A172 (cell line): ENCODE measurements at places on chromosomes 3 and 15. TPM values are rescaled to one million over a fixed set of nuclear protein-coding genes. Genes with fewer than 3 reads are reported as not detected.

SPTBN5 gene
- total RNA-seq: 0.16 and 0.22 TPM in 2 replicates

IGSF10 gene
- 0.31 and 1.3 TPM in 2 replicates for total RNA-seq

RLBP1 gene
- total RNA-seq: not detected in 2 replicates

DNA sequence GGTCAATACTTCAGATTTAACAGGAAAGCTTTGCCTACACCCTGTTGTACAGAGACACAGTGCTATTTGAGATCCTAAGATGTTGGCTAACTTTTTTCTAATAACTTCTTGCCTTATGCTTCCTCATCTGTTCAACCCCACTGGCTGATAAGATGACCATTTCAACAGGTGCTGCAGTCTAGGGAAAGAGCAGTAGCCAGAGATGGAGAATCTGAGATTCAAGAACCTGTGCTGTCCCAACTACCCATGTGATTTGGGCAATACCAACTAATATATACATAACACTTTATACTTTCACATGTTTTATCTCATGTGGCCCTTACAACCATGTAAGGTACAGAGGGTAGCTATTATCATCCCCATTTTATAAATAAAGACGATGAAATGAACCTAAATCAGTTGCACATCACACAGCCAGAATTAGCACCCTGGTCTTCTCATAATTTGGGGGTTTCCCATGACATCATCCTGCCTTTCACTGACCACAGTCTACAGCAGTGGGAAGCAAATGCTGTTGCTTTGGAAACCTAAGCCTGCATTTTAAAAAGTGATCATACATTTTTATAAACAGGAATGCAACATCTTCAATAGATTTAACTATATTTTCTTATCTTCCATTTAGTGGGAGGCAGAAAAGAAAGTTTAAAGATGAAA, 9.7 kb downstream of the TTC23 start:
- no peak for DNase-seq

GRCh38 chr3:122496508-122496907, 18.2 kb downstream of the KPNA1 start:
- DNase-seq: no peak

- DNase-seq: no peak
These were observed 31.7 kb upstream of the IP6K2 start for GRCh38 chr3:48748754-48749153.

GRCh38 chr3:24566927-24567326, 72.3 kb upstream of the THRB start:
- DNase-seq: no peak

GRCh38 chr3:17742102-17742879, at the start of gene TBC1D5:
TBC1D5 (minus strand) TSS chr3:17742631; CDS start chr3:17508570, 234,061 bp downstream.
- DNase-seq: no peak
